HepG2 (cell line): ENCODE measurements at places on chromosomes 5 and 9. TPM values are rescaled to one million over a fixed set of nuclear protein-coding genes. Genes with fewer than 3 reads are reported as not detected.

DNA sequence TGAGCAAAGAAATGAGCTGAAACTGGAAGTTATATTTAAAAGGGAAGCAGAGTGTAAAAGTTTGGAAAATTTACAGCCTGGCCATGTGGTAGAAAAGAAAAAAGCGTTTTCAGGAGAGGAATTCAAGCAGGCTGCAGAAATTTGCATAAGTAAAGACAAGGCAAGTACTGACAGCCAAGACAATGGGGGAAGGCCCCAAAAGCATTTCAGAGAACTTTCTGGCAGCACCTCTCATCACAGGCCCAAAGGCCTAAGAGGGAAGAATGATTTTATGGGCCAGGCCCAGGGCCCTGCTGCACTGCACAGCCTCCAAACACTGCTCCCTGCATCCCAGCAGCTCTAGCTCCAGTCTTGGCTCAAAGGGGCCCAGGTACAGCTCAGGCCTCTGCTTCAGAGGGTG, 169.7 kb downstream of the GLIS3 start:
- DNase-seq, result no peak
- no peaks in the 10 kb centered on the region for H3K36me3 ChIP-seq
- H3K4me1 ChIP-seq, result no peaks in the 10 kb centered on the region
- H3K27me3 ChIP-seq, result no peaks in the 10 kb centered on the region
- no peak overlapping the region for H3K4me3 ChIP-seq

DNA sequence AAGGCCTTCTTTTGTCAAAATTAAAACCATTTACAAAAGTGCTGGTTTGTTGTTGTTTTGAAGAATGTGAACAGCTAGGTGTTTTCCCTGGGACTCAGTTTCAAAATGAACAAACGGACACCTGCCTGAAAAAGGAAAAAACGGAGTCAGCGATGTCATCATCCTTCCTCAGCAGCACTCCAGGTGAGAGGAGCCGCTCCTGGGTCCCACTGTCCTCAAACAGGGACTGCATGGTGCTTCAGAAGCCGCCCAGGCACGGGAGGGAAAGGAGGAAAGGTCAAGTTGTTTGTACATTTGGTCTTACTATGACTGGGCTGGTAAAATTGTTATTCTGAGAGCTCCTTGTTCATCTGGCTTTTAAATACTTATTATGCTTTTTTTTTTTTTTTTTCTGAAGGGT, 69.0 kb upstream of the ZSWIM6 start:
- H3K4me3 ChIP-seq, result no peak overlapping the region
- H3K36me3 ChIP-seq, result no peaks in the 10 kb centered on the region
- H3K27ac ChIP-seq, result no peak overlapping the region
- peaks cover 32% of the 10 kb centered on the region; the same call in 2 of the 3 replicates for H3K27me3 ChIP-seq
- no peak for DNase-seq
- no peaks in the 10 kb centered on the region for H3K4me1 ChIP-seq

DNA sequence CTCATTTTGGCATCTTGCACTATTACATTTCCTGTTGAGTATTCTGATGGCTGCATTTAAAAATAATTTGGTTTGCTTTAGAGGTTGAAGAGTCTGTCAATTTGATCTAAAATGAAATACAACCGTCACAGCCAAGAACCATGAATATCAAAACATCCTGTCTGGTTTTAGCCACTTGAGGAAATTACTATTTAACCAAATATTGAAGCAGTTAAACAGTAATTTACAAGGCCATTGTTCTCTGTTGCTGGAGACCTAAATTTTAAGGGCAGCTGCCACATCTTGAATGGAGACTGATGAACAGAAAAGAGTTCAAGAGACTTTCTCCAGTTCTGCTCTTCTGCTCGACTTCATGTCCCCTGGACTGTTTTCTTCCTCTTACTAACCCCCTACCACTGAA, 549.4 kb downstream of the LRRC70 start:
- no peaks in the 10 kb centered on the region for H3K36me3 ChIP-seq

- H3K27me3 ChIP-seq, result peaks cover 23% of the 10 kb centered on the region; the same call in 2 of the 3 replicates
- no peak for DNase-seq
- H3K4me3 ChIP-seq, result no peak overlapping the region
Measured at GRCh38 chr9:95513711-95514110, 3.1 kb downstream of the PTCH1 start.

The PPP3R2 gene
- not detected in 2 replicates for total RNA-seq

DNA sequence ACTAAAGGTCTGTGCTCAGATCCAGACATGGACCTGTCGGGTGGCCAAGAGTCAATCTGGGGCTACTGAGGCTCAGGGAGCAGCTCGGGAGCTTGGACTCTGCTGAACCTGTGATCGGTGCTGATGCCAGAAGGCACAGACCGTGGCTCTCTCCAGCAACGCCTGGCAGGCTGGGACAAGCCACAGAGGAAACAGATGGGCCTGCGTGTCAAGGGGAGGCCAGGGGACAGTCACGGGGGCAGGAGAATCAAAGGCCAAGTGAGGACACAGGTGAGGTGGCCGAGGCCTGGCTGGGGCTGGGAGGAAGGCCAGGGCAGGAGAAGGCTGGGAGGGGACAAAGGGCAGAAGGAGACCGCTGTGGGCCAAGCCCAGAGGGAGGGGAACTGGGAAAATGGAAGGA, 43.4 kb downstream of the EPB41L4B start:
- H3K27ac ChIP-seq, result peak overlapping the region; percentile 58
- DNase-seq, result peak; percentile 33
- no peaks in the 10 kb centered on the region for H3K27me3 ChIP-seq
- no peaks in the 10 kb centered on the region; the same call in 1 of the 2 replicates for H3K36me3 ChIP-seq
- peaks cover 34% of the 10 kb centered on the region for H3K4me1 ChIP-seq
- H3K4me3 ChIP-seq, result peak overlapping the region; percentile 36; the same call in 1 of the 2 replicates

GRCh38 chr5:92267830-92268229, 884.7 kb upstream of the ARRDC3 start:
- no peaks in the 10 kb centered on the region for H3K36me3 ChIP-seq
- no peak for DNase-seq
- no peaks in the 10 kb centered on the region for H3K4me1 ChIP-seq
- no peaks in the 10 kb centered on the region for H3K27me3 ChIP-seq

GRCh38 chr5:157562111-157562581, 13.4 kb downstream of the ADAM19 start:
- peaks cover 21% of the 10 kb centered on the region for H3K4me1 ChIP-seq
- DNase-seq, result no peak
- H3K36me3 ChIP-seq, result no peaks in the 10 kb centered on the region; the same call in 1 of the 2 replicates
- no peaks in the 10 kb centered on the region; the same call in 1 of the 2 replicates for H3K27me3 ChIP-seq
- no peak overlapping the region for H3K27ac ChIP-seq

- no peak for DNase-seq
- H3K36me3 ChIP-seq, result no peaks in the 10 kb centered on the region
Measured at GRCh38 chr5:174295702-174296436, 250.4 kb downstream of the NSG2 start.

DNA sequence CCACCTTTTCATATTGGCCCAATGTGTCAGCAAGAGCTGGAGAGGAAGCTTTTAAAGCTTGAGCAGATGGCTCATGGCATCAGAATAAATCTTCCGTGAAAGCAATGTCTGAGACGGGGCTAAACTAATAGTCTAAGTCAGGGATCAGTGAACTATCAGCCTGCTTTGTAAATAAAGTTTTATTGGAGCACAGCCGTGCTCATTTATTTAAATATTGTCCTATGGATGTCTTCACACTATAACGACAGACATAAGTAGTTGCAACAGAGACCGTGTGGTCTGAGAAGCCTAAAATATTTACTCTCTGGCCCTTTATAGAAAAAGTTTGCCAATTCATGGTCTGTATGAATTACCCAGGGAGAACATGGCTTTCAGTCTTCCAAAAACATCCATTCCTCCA, 85.6 kb upstream of the SLC44A1 start:
- no peaks in the 10 kb centered on the region for H3K36me3 ChIP-seq
- DNase-seq, result no peak
- no peak overlapping the region for H3K27ac ChIP-seq
- H3K4me1 ChIP-seq, result peaks cover 33% of the 10 kb centered on the region

The DPH7 gene
- total RNA-seq, result 22.6 and 31.6 TPM in 2 replicates

DNA sequence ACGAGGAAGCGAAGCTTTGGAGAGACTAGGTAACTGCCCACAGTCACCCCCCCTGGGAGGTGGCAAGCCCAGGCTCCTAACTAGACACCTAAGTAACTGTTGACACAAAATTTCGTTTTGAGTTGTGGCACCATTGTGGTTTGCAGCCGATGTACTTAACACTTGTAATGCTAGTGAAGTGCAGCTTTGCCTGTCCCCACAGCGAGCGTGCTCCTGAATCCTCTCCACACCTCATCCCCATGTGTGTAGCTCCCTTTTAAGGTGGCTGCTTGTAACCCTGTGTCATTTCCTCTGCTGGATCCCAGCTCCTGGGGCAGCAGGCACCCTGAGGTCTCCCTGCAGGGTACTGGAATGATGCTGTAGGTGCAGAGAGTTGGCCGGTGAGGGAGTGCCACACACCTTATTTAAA, 114.9 kb downstream of the TRIO start:
- no peak overlapping the region for H3K27ac ChIP-seq
- no peaks in the 10 kb centered on the region for H3K27me3 ChIP-seq
- H3K4me3 ChIP-seq, result no peak overlapping the region

GRCh38 chr9:127121628-127122175, 733 bp downstream of the ANGPTL2 start:
- DNase-seq, result no peak
- peaks cover 28% of the 10 kb centered on the region for H3K4me1 ChIP-seq
- peak overlapping the region; percentile 50 for H3K4me3 ChIP-seq
- peak overlapping the region; percentile 23 for H3K27ac ChIP-seq
- H3K36me3 ChIP-seq, result no peaks in the 10 kb centered on the region

The KIF4B gene
- total RNA-seq, result 0.04 and 0.11 TPM in 2 replicates

- no peaks in the 10 kb centered on the region for H3K4me1 ChIP-seq
- no peaks in the 10 kb centered on the region for H3K36me3 ChIP-seq
- H3K27ac ChIP-seq, result no peak overlapping the region
- no peak for DNase-seq
- H3K27me3 ChIP-seq, result no peaks in the 10 kb centered on the region
- H3K4me3 ChIP-seq, result no peak overlapping the region
Measured at GRCh38 chr5:85096421-85096820, 711.7 kb upstream of the EDIL3 start.

DNA sequence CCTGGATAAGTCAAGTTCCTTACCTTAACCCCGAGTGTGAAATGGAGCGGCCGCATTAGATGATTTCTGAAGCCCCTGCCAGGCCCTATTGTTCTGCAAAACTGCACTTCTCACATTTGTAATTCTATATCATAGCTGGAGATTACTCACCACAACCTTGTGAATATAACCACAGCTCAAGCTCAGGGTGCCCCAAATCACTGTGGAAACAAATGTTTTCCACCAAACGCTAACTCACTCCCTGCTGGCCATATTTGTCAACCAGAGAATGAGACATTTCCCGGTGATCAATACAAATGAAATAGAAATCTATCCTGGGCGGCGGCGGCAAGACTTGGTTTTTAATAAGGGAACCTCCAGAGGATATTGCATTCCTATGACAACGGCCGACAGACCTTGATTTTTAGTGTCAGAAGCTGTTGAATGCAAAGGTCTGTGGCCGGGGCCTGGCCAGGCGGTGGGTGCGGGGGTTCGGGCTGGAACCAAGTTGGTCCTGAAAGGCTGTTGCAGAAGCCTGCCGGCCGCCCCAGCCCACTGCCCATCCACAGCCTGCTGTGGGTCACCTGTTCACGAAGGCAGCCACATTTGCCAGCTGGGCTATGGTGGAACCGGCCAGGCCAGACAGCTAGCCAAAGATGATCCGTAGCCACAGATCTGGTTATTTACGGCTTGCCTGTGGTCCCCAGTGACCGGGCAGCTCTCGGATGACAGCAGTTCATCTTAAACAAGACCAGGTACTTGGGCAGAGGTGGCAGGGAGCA, 93.9 kb upstream of the LMX1B start:
- no peak overlapping the region for H3K4me3 ChIP-seq
- H3K4me1 ChIP-seq, result peaks cover 77% of the 10 kb centered on the region
- H3K27ac ChIP-seq, result no peak overlapping the region
- no peaks in the 10 kb centered on the region for H3K36me3 ChIP-seq

The NFIB gene
- 2.4 and 4.6 TPM in 2 replicates for total RNA-seq
